Mucosa of descending colon (tissue), 3 donors: ENCODE measurements at places on chromosomes 2 and 18.

DNA sequence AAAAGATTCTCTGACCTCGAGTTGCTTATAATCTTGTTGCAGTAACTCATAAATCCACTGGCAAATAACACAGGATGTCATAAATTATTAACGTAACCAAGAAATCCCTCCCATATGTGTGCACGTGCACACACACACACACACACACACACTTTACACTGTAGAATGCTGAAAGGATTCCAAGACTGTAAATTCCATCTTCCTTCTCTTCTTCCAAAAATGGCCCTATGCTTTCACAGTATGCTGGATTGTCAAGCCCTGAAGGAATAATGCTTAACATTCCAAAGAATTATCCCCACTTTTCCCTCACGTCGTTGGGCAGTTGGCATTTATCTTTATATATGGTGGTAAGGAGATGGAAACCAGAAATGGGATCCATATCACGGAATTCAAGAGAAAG is 117.5 kb upstream of the CRIM1 start:
- no peak for DNase-seq

DNA sequence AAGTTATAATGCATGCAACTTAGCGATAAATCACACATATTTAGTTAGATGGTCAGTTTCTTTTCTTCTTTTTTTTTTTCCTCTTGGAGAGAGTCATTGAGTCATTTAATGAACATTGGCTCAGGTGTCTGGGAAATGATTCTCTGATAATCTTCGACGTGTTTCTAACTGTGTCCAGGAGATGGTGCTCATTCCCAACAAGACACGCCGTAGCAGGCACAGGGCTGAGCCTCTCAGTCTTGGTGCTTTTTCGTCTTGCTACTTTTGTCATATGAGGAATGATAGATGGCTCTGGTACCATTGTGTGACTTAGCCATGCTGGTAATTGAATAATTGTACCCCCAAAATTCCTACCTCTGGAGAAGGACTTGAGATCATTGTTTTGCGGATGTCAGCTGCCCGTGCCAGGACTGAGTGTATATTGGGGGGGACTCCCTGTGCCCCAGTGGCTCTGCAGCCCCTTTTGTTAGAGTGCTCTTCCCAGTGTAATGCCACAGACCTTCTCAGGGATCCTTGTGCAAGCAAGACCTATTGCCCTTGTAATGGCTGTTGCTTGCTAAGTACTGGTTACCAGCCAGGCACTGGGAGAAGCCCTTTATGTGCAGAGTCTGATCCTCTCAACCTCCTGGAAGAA is 107.6 kb upstream of the CYRIA start:
- DNase-seq, result no peak

DNA sequence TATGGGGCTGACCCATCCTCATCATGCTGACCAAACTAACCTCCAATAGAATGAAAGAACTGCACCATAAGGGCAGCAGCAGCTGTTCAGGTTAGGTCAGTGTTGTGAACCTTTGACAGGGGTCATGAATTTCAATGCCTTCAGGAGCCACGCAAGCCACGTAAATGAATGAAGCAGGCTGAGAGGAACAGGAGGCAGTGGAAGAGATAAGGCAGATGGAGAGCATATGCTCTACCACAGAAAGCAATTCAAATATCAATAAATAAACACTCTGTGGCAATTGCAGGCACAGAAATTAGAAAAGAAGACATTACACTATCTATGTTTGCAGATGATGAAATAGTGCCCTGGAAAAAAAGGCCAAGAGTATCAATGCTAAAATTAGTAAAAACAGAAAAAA is 56.3 kb downstream of the SCG2 start:
- no peak for DNase-seq

GRCh38 chr18:13245481-13246000 is 27.0 kb downstream of the LDLRAD4 start:
- peak; percentile 44 for DNase-seq

- no peak for DNase-seq
Measured at GRCh38 chr2:174951745-174952144, 53.4 kb downstream of the CHN1 start.

DNA sequence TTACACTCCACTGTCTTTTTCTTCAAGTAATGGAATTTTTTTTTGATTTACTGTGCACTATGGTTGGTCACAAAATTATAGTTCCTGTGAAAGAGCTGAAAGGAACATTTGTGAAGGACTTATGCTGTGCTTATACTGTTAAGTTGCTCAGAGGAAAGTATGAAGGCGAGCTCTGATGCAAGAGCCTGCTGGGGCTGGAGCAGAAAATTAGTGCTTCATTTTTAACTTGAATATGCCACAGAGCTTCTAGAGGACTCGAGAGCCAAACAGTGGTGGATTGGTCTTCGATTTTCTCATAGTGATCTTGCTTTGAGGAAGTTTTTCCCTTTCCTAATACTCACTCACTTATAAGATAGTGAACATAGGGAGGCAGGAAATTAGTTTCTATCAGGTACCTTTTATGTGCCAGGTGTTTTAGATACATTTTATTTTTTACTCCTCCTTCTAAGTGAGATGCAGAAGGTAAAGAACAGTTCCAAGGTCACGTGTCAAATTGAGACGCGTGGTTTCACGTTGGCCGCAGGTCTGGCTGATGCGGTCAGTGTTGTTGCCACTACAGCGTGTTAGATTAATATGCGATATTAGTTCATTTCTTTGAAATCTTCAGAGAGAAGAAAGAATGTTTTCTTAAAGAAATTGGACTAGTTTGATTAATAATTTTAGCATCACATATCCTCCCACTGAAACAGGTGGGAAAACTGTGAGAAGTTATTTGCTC is 20.2 kb downstream of the GATA6 start:
- DNase-seq, result no peak

- peak; percentile 59 for DNase-seq
Measured at GRCh38 chr2:26782876-26783704, 2.8 kb upstream of the CENPA start.

DNA sequence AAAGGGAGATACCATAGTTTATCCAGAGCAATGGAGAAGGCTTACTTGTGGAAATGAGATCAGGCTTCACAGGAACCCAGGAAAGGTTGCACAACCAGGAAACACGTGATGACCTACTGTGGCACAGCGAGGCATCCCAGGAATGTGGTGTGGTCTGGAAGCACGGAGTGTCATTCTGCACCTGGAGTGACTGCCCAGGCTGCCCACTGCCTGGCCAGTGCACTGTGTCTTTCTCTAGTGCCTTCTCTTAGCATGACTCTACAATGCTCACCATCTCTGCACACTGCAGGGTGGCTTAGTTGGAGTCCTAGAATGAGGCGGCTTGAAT is 48.9 kb downstream of the CHST9 start:
- no peak for DNase-seq

DNA sequence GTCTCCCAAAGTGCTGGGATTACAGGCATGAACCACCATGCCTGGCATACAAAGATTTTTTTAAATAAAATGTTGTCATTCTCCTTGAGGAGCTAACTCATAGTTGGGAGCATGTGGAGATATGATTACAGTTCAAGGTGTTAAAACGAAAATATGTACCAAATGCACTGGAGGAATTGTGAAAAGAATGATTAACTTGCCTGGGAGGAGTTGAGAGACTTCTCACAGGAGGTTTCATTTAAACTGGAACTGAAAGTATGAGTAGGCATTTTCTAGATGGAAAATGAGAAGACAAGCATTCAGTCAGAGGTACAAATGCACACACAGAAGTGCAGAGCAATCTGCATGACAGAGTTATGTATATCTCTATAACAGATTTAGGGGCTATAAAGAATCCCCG is 126.6 kb upstream of the PDE1A start:
- DNase-seq, result no peak

DNA sequence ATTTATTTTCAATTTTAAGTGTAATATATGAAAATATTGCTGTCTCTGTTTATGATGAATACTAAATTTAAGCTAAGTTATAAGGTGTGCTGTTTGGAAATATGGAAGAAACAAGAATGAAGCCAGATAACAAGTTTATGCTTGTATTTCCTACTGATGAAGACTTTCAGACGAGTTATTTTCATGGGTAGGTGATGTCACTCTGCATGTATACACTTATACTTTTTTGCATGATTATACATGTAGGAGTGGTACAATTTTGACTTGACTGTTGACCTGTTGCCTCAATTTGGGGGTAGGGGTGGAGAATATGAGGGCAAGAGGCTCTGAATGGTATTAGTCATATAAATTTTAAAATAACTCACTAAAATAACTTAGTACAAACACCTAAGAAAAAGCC is 133.7 kb downstream of the HAUS1 start:
- no peak for DNase-seq

- DNase-seq, result no peak
Measured at GRCh38 chr2:235416858-235417499, 76.9 kb upstream of the AGAP1 start.

GRCh38 chr18:59851784-59852399 is 47.9 kb upstream of the PMAIP1 start:
- DNase-seq, result no peak

DNA sequence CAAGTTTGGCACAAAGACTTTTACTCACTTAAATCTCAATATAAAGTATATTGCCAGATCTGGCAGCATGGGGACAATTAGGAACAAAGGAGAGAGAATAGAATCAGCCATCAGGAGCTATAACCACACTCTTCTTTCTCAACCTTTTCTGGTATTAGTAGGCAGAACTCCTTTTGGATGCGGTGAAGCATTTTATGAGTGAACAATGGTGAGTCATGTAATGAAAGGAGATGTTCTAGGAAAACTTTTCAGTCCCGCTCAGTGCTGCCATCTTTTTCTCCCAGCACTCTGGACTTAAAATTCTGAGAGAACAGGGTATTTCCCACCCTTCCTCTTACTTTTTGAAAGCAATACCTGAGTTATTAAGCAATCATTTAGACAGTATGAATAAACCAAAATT is 32.2 kb downstream of the PLEKHA3 start:
- DNase-seq, result no peak

- no peak for DNase-seq
Measured at GRCh38 chr2:16716944-16717343, 51.3 kb upstream of the CYRIA start.

- DNase-seq, result no peak
Measured at GRCh38 chr2:201697899-201698298, 545 bp downstream of the MPP4 start.

GRCh38 chr18:41042866-41043265 is 912.2 kb upstream of the PIK3C3 start:
- no peak for DNase-seq

- peak; percentile 46 for DNase-seq
Measured at GRCh38 chr2:233513953-233514655, 52.5 kb downstream of the USP40 start.

GRCh38 chr18:62526098-62527025 is 3.5 kb downstream of the ZCCHC2 start:
- peak; percentile 85 for DNase-seq

GRCh38 chr2:206836722-206837121 is 71.3 kb downstream of the FASTKD2 start:
- DNase-seq, result no peak

- no peak for DNase-seq
Measured at GRCh38 chr18:48580782-48581181, 42.0 kb downstream of the CTIF start.

- DNase-seq, result no peak
Measured at GRCh38 chr2:238835726-238836301, 12.1 kb upstream of the TWIST2 start.

- no peak for DNase-seq
Measured at GRCh38 chr18:46820863-46821262, 64.0 kb upstream of the ST8SIA5 start.

DNA sequence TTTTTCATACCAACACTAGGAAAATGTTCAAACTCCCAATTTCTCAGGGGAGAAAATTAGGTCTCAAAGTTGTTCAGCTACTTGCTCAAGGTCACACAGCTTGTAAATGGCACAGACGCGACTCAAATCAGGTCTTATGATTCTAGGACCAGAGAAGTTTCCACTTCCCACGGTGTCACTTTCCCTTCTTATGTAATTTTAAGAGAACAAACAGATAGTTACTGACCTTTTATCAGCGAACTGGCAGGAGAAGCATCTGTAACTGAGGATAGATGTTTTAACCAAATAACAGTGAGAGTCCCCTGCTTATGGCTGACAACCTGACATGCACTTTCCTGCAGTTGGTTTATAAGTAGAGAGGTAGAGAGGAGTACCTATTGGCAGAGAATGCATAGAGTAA is 2.1 kb upstream of the KCNJ3 start:
- DNase-seq, result no peak

GRCh38 chr2:104091894-104092293 is 762.0 kb upstream of the POU3F3 start:
- no peak for DNase-seq

DNA sequence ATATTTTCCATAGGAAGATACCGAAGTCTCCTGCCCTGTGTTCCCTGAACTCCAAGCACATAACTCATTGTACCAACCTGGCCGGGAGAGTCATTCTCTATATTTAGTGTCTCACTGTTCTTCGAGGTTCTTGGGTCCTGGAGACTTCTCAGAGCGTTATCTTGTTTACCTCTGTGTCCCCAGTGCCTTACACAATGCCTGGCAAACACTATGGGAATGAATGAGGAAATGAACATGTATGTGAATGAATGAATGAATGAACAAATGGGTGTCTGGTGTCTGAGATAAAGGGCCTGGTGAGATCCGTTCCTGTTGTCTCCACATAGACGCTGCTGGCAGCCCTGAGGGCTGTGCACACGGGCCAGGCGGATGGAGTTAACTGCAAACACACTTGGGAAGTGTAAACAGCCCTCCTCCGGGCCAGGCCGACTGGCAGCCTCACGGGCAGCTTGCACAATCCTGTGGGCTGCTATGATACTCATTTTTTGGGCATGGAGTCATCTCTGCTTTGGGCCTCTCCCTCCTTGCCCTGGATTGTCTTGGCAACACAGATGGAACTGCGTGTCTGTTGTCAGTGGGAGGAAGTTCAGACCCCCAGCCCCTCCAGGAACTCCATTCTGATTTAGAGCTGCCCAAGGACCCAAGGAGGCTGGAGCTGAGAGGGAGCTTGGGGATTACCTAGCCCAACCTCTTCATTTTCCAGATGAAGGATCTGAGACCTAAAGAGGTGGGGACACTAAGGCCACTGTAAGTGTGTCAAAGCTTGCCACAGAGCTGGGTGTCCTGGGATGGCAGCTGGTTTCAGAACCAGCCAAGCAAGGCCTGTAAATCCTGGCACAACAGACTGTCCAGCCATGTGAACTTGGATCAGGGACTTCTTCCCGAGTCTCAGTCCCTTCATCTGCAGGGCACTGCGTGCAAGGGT is 124.4 kb downstream of the INHBB start:
- peak; percentile 39 for DNase-seq

GRCh38 chr2:6730649-6731532 is 134.8 kb downstream of the CMPK2 start:
- no peak for DNase-seq
